MG63 (cell line): ENCODE measurements at places on chromosomes 7 and 10. TPM values are rescaled to one million over a fixed set of nuclear protein-coding genes. Genes with fewer than 3 reads are reported as not detected.

VPS37D gene
- 1.4 and 2.6 TPM in 2 replicates for total RNA-seq

ABCC2 gene
- 0.72 and 1.7 TPM in 2 replicates for total RNA-seq

ARPC1A gene
- 75.8 and 89.8 TPM in 2 replicates for total RNA-seq

CDC14C gene
- 0.12 TPM in 1 of 2 replicates, not detected in the other for total RNA-seq

ZP3 gene
- total RNA-seq: 0.44 and 1.7 TPM in 2 replicates

GRCh38 chr10:71302451-71302850, 16.6 kb upstream of the SLC29A3 start:
- DNase-seq: no peak

- DNase-seq: no peak
Observed at GRCh38 chr10:130357951-130358350, 221.8 kb downstream of the GLRX3 start.

- peak; percentile 45 for DNase-seq
Observed at GRCh38 chr7:12809476-12809875, 122.0 kb downstream of the ARL4A start.

DNA sequence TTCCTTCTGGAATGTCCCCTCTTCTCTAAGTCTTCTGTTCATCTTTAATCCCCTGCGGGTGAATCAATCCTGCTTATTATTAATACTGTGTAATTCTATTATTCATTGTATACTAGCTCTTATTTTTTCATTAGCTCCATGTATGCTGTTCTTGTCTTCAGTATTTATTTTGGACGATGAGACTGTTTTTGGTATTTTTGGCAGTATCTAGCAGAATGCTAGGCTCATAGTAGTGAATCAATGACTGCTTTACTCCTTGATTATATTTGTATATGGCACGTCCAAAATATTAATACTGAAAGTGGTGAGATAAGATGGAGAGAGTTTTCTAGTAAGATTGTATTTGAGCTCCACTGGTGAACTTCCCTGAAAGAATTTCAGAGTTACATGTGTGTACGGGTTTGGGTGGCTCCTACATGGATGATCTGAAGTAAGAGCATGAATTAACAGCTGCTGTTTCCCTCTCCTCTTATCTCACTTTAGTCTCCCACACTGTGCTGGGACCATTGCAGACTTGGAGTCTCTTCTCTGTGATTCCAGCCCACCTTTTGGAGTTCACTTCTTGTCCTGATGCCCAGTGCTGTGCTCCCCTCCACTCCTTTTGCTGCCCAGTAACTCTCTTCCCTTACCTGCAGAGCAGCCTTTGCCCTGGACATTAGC, 226.0 kb downstream of the CDK14 start:
- DNase-seq: no peak

GRCh38 chr7:96320442-96320841, 1.5 kb downstream of the SLC25A13 start:
- DNase-seq: no peak

DNA sequence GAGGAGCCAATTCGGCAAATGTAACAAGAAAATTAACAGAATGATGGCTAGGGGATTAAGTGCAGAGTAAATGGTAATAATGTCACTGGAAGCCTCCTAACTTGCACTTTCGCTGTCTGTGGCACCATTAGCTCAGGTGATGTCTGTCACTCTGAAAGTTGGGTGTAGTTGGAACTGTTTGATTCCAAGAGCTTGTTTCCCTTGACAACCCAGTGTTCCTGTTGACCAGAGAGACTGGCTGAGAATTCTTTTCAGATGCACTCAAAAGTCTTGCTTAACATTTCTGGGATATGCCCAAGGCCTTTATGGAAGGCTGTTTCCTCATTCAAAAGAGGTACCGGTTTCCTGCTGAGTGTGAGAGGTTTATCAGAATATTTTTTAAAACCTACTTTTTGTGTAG, 49.6 kb downstream of the PLPP4 start:
- no peak for DNase-seq

- no peak for DNase-seq
Observed at GRCh38 chr10:75066271-75066670, 45.2 kb upstream of the SAMD8 start.

GRCh38 chr10:72274730-72275350, 1.1 kb downstream of the DDIT4 start:
- DNase-seq: peak; percentile 77

DNA sequence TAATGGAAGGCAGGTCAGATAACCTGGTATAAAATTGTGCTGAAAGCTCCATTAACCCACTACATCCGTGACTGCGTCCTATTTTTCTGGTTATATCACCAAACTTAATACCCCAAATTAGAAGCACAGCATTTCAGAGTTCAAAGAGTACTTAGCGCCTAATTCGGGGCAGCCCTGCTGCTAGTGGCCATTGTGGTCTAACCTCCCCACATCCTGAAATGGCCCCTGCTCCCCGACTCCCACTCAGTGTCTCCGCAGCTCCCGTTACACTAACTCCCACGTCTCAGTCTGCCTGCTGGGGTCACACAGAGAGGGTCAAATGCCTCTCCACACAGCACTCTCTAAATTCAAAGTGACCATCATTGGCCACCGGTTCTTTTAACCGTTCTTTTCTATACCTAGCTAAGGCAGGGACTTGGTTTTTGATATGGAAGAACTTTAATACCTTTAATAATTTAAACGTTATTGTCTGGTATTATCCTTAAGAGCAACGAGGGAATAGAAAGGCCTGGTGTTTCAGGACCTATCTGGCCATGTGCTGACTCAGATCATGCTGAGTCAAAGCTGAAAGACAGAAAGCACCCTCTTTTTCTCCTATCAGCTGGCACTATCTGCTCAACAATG, 117.1 kb downstream of the KMT2E start:
- DNase-seq: no peak

DNA sequence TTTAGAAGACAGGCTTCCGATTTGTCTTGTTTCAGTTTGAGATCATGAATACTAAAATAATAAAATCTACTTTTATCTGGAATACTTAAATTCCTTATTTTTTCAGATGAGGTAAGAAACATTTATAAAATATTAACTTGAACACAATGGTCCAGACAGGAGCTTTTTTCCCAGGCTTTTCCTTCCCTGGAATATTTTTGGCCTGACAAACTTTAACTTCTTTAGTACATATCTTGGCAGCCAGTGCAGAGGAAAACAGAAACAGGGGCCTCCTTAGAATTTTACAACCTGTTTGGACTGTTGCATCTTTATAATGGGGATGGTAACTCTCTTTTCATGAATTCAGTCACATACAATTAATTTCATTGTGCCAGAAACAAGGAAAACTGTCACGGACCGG, 41.4 kb downstream of the NRP1 start:
- no peak for DNase-seq

DNA sequence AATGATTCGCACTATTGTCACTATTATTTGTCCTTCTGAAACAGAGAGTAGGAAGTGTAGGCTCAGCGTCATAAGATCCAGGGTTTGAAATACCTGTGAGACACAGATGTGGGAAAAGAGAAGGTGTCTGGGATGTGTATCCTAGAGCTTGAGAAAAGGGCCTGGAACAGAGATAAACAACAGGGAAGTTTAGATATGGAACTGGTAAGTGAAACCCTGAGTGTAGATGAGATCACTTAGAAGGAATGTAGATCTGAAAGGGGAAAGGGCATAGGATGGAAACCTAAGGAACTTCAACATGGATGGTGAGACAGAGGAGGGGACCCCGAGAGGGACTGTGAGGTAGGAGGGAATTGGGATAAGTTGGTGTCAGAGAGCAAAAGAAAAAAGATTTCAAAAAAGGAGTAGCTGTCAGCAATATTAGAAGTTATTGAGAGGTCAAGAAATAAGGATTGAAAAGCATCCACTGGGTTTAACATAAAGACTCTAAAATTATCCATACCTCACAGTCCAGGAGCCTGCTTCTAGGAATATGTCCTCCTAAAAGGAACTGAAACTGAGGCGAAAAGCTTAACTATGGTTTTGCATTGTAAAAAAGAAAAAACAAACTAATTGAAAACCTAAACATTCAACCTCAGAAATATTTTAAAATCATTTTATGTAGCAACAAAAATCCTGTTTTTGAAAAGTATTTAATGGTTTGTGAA, 119.2 kb upstream of the NPVF start:
- no peak for DNase-seq

DNA sequence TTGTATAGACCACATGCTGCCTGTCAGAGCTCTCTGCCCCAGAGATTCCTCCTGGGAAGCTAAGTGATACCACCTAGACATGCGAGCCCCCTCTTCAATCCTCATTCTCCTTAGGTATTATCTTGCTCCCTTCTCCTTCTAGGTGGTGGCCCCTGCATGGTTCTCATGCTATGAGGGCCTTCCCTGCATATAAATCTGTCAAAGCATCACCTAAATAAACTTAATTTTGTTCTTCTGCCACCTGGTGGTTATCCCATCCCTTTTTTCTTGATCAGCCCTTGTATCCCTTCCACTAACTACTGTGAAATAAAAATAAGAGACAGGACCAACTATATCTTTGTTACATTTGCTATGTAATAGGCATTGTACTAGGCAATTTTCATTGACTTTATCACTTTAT, 242.1 kb downstream of the CDC14C start:
- no peak for DNase-seq

DNA sequence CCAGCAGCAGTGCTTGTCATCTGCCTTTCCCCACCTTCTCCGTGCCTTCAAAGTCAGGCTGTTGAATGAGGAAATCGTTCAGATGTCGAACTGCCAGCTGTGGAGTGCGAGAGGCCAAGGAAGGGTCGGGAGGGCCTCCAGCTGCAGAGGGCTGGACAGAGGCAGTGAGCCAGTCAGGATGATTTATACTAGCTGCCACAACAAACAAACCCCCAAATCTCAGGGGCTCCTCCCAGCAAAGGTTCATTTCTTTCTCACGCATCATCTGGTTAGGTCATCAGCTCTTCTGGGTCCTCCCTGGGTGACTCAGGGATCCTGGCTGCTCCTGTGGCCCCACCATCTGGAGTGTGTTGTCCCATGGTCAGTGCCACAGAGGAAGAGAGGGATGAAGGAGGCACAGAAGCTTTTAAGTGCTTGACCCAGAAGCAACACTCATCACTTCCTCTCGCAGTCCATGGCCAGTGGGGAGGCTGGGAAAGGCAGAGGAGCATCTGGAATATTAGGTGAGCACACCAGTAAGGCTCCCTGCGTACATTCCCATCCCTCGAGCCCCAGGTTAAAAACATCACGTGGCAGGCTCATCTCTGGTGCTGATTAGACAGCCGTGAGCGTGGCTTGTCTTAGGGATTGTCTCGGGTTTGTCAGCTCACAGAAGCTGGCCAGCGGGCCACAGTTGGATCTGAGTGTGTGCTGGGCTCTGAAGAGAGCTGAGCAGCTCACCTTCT, 140.7 kb downstream of the RGS10 start:
- peak; percentile 96 for DNase-seq

DNA sequence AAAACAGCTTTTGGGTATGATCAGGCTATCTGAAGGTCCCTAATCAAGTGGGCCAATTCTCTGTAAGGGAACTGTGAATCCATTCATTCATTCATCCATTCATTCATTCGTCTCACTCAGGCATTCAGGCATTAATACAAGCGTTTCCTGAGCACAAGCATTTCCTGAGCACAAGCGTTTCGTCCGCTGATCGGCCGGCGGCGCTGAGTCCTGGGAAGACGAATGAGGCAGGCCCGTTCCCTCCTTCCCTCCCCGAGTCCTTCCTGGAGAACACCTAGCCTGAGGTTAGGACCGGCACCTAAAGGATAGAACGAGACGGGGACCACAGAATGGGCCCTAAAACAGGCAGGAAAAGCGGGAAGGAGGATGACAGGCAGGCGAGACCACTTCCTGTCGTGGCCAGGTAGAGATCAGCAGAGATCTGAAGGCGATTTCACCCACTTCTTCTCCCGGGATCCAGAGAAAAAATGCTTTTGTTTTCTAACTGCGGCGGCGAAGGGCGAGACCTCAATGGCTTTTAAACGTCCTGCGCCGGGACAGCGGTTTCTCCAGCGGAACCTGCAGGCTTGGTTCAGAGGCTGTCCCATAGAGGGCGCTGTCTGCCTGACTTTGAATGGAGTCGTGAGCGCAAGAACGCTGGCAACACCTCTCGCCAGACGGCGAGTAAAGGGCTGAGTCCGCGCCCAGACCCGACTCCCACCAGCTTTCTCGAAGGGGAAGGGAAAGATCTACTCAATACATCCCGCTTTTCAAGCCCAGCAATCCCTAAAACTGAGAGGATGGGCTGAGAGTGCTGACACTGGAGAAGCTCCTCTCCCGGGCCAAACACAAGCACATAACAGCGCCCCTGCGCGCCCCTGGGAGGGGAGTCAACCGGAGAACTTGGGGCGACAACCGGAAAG, 2.9 kb upstream of the HMX3 start:
- DNase-seq: peak; percentile 81

DNA sequence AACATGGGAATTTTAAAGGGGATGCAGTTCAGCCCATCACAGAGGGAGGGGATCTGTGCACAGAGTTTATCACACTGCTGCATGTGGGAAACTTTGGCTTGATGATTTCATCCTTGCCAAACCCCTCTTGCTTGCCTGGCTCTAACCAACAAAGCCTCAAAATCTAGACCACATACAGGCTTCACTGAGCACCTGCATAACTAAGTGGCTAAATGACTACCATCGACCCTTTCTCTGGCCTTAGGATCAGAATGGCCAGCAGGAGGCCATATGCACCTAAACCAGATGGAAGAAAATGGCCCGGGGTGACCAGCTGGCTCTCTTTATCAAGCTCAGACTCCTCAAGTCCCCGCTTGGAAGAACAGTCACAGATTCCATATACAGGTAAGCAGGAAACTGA, 15.6 kb upstream of the ZNF25 start:
- DNase-seq: no peak

DNA sequence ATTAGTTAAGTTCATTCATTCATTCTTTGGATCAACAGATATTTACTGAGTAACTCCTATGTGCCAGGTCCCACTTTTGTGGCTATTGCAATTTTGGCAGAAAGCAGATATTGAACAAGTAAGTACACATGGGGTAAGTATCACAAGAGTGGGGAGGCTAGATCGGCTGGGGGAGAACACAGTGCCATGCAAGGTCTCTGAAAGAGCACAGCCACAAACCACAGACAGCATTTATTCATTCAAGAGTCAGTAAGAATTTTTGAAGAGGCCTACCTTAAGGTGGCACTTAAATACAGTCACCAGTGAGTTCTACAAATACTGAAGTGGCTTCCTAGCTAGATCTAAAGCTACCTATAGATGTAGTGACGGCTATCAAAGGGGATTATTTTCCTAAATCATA, 304.2 kb downstream of the RNLS start:
- no peak for DNase-seq

DNA sequence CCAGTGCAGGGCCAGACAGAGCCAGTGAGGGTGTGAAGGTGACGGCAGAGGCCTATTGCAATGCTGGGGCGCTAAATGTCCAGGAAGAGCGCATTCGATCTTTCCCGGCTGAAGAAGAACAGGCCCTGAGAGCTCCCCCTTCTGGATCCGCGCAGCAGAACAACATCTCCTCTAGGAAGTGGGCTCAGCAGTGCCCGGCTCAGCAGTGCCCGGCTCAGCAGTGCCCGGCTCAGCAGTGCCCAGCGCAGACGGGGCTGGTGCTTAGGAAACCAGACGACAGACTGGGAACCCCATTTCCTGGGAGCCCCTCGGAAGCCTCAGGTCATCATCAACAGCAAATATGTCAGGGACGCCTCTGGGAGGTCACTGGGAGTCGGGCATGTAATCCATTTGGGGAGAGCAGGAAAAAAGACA, 4.7 kb upstream of the NOS3 start:
- DNase-seq: peak; percentile 23
